ENCODE measurements at places on chromosomes 11 and 22.

- DNase-seq = peak; percentile 9
Observed at GRCh38 chr11:70246196-70246595, 24.3 kb upstream of the PPFIA1 start.

- DNase-seq = no peak
Observed at GRCh38 chr11:68890490-68891231, 13.0 kb downstream of the MRPL21 start.

GRCh38 chr22:30094804-30095203, 14.5 kb downstream of the HORMAD2 start:
- no peak for DNase-seq

DNA sequence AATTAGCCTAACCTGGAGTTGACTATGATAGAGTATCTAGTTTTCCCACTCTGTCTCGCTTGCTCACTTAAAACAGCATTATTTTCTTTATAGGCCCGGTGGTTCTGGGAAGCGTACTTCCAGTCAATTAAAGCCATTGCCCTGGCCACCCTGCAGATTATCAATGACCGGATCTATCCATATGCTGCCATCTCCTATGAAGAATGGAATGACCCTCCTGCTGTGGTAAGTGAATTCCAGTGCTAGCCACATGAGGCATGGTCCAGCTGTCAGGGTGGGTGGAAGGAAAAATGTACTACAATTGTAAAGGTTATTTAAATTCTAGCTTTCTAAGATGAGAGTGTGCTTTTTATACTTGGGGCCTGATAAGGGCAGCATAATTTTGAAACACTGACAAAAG, 76.0 kb downstream of the EXT2 start:
- DNase-seq = no peak

GRCh38 chr22:46402505-46402904, 67.0 kb downstream of the TRMU start:
- DNase-seq = no peak

GRCh38 chr11:133175103-133175502, 357.2 kb downstream of the OPCML start:
- no peak for DNase-seq

DNA sequence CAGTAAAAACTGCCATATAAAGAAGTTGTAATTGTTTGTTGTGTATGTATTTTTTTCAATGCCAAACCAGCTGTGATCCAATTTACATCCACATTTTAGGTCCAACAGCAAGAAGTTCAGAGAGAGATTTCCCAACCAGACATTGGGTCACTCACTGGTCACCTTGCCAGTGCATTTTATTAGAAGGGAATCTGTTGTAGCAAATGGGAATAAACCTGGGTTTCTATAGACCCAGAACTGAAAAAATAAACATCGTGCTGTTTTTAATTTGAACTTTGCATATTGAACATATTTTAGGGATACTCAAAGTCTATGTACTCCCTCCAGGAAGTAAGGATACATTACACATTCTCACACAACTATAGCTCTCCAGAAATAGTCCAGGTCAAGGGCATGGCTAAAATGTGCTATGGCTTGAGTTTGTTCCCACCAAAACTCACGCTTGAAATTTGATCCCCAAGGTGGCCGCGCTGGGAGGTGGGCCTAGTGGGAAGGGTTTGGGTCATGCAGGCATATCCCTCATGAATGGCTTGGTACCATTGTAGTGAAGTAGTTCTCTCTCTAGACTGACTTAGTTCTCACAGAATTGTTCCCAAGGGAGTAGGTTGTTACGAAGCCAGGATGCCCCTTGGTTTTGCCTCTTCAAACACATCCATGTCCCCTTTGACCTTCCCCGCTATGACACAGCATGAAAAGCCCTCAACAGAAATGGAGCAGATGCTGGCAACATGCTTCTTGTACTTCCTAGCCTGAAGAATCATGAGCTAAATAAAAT, 90.9 kb downstream of the RRAS2 start:
- no peak for DNase-seq

DNA sequence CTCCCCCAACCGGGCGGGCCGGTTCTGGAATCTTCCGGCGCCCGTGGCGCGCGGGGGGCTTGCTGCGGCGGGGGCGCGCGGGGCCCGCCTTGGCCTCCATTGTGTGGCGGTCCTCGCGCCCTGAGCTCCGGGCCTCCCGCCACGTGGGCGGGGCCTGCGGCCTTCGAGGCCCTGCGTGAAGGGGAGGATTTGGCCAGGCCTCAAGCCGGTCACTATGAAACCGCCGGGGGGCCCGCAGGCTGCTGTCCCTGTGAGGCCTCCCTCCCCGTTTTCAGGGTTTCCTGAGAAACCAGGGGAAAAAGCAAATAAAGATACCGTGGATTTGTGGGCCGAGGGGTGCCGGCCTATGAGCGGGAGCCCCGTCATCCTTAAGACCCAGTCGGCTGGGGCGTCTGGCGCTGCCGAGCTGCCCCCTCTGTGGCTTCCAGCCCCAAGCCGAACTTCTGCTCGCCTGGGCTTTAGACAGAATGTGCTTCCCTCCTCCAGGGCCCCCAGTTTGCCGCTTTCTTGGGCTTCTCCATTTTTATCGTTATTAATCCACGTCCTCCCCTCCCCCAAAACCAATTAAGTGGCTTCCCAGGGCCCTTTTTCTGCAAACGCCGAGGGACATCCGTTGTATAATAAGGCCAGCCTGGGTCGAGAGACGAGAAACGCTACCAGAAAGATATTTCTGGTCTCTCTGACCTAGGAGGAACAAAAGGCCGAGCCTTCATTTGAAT, 602 bp downstream of the EWSR1 start:
- DNase-seq = peak; percentile 66

- DNase-seq = no peak
Observed at GRCh38 chr11:112579282-112579681, 318.6 kb upstream of the PLET1 start.

- no peak for DNase-seq
Observed at GRCh38 chr11:1060410-1060809, 14.3 kb upstream of the MUC2 start.

GRCh38 chr11:120420572-120420971, 84.4 kb downstream of the ARHGEF12 start:
- no peak for DNase-seq
